ENCODE measurements at places on chromosomes 3 and 15.

DNA sequence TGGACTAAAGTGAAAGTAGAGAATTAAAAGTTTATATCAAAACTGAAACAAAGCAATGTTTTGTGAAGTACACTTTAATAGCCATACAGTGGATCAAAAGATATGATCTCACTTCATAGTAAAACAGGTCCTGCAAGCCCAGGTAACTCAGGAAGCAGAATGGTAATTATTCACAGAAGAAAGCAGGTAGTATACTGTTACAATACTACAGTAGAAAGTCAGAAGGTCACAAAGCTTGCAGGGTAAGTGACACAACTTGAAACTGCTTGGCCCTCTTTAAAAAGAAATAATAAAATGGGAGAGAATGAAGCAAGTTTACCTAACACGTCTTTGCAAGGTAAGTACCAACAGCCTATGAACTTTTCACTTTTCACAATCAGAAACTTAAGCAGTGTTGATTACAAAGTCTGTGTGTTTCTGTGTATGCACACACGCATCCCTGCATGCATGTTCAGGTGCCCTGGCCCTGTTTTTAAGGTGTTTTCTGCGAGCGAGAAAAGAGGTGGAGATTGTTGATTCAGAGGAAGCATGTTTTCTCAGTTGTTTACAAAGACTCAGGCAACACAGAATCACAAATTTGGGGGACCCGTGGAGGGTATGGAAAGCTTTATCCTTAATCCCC is at the start of gene NAALADL2:
NAALADL2 (plus strand) TSS at position 221 of the 622 bp plus-strand sequence.
- DNase-seq, result no peak

GRCh38 chr15:77901251-77901881 is 176.1 kb downstream of the TBC1D2B start:
- no peak for DNase-seq

GRCh38 chr3:2303566-2303965 is 204.9 kb downstream of the CNTN4 start:
- no peak for DNase-seq

- DNase-seq, result no peak
Observed at GRCh38 chr3:12974819-12975218, 98.4 kb downstream of the IQSEC1 start.

DNA sequence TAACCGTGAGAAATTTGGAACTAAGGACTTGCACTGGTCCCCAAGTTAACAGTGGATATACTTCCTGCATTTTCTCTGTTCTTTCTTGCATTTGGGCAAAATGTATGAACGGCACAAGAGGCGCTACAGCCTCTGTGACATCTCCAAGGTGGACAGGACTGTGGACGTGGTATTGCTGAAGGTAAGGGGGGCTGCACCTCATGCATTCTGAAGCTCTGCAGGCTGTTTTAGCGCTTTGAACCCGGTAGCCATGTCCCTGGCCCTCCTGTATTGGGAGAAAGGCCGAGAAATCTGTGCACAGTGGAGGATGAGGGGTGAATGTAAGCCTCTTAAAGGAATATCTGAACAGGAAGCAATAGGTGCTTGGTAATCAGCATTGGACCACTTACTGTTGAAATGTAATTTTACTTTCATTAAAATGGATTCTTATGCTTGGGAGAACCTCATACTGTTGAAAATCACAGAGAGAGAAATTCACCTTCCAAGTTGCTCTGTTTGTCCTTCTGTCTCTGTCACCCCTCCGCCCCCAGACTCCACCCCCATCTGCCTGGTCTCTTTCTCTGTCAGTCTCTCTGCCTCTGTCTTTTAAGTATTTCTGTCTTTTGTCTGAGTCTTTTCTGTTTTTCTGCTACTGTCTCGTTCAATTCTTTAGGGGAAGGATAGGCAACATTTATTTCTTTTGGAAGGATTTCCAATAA is 174.6 kb downstream of the KLHL25 start:
- DNase-seq, result no peak

GRCh38 chr3:128844502-128844901 is 34.9 kb upstream of the ACAD9 start:
- no peak for DNase-seq

DNA sequence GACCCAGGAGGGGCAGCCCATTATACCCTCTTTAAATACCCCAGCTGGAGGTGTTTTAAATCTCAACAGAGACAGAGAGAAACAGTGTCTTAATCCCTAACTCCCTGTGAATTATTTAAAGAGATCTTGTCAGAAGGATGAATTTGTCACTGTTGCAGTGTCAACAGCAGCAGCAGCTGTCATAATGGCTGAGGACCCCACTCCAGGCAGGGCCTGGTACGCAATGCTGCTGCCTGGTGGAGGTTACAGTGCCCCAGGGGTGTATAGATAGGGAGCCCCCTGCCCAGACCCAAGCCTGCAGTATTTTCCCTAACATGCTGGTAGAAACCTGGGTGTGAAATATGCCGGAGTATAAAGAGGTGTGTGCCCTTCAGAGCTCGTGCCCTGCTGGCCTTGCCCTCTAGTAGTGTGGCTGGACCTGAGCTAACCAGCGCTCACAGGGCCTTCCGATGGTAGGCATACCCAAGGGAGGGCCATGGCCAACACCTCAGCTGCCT is 143.0 kb downstream of the EPHB1 start:
- no peak for DNase-seq

GRCh38 chr3:44957986-44958385 is 18.0 kb downstream of the ZDHHC3 start:
- DNase-seq, result no peak

- DNase-seq, result no peak
Observed at GRCh38 chr3:171260899-171261298, 199.3 kb downstream of the TNIK start.

DNA sequence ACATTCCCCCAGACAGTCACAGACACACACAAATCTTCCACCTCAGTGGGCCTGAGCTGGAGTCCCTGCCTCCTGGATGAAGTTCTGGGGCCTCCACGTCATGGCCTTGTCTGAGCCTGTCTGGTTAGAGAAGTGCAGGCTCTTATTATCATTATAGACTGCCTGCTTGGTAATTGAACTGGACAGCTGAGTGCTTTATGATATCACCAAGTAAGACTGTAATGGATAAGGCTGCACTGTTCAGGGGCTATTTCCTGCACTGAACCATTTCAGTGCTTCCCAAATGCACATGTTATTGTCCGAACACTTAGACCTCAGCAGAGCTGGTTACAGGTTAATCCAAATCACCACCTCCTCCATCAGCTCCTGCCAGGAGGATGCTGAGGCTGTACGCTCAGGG is 8.7 kb upstream of the ST6GAL1 start:
- DNase-seq, result no peak

GRCh38 chr3:29454161-29454611 is 173.3 kb downstream of the RBMS3 start:
- DNase-seq, result no peak

GRCh38 chr3:70358978-70359580 is 46.6 kb upstream of the MDFIC2 start:
- no peak for DNase-seq

DNA sequence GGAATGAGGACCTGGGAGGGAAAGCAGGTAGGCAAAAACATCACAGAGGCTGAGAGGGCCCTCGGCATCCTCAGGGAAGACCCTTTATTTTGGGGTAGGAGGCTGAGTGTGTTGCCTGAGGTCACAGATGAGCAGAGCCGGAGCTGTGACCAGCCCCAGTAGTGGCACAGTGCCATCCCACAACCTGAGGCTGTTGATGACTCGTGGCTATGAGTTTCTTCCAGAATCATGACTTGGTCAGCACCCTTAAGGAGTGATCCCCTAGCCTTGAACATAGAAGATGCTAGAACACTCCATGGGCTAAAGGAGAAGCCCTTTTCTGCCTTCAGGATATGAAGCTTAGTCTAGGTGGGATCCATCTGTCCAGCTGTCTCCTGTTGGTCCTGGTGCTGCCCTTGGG is 19.5 kb upstream of the CXCR6 start:
- DNase-seq, result no peak

DNA sequence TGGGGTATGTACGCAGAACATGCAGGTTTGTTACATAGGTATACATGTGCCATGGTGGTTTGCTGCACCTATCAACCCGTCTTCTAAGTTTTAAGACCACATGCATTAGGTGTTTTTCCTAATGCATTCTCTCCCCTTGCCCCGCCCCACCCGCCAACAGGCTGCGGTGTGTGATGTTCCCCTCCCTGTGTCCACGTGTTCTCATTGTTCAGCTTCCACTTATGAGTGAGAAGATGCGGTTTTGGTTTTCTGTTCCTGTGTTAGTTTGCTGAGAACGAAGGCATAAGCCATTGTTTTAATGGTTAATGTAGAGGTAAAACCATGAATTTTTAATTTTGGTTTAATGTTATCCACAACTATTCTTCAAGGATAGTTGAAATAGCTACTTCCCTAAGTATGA is 346.8 kb upstream of the EPHA6 start:
- DNase-seq, result no peak

- no peak for DNase-seq
Observed at GRCh38 chr3:151383111-151383510, 1.4 kb downstream of the P2RY12 start.

DNA sequence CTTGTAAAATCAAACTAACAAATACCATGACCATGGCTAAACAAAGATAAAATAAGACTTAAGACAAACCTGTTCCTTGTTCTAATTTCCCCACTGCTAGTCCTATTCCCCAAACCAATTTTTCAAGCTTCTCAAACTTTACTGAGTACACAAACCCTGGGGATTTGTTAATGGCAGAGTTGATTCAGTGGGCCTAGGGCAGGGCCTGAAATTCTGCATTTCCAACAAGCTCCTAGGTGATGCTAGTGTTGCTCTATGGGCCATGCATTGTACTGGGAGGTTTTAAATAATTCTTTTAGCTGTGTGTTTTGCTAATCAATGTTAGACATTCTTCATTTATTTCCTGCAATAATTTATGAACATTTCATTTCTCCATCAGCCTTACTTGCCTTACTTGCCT is 13.3 kb upstream of the CCR9 start:
- no peak for DNase-seq

- no peak for DNase-seq
Observed at GRCh38 chr15:53835309-53835708, 75.8 kb upstream of the WDR72 start.

GRCh38 chr3:156455839-156456238 is 99.1 kb downstream of the SSR3 start:
- no peak for DNase-seq

GRCh38 chr3:98906230-98906629 is 4.7 kb upstream of the DCBLD2 start:
- no peak for DNase-seq

DNA sequence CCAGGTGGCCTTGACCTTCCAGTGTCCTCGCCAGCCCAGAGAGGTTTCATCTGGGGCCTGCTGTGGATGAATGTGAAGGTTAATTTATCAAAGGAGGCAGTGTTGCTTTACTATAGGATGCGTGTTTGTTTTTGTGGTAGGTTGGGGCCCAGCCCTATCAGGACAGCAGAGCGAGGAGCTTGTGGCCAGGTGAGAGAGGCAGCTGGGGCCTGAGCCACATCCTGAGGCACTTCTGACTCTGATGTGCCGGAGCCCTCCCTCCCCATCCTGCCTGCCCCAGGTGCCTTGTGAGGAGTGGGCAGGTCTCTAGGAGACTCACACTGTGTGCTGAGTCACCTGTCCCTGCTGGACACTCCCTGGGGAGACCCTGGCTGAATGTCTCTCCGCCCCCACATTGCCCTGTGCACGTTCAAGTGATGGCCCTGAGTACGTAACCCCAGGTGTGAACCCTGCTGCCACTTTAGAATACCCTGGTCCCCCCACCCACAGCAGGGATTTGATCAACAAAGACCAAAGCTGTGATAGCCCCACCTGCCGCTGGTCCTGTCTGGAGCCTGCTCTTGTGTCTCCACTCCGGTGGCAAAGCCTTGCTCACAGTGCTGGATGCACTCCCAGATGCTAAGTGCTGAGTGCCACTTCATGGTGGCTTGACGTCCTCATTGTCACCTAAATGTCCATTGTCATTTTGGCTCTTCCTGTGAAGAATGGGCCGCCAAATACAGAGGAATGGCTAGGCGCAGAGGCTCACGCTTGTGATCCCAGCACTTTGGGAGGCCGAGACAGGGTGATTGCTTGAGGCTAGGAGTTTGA is 16.0 kb downstream of the FBLN2 start:
- no peak for DNase-seq

GRCh38 chr15:68196445-68197169 is 8.5 kb downstream of the CALML4 start:
- DNase-seq, result no peak

DNA sequence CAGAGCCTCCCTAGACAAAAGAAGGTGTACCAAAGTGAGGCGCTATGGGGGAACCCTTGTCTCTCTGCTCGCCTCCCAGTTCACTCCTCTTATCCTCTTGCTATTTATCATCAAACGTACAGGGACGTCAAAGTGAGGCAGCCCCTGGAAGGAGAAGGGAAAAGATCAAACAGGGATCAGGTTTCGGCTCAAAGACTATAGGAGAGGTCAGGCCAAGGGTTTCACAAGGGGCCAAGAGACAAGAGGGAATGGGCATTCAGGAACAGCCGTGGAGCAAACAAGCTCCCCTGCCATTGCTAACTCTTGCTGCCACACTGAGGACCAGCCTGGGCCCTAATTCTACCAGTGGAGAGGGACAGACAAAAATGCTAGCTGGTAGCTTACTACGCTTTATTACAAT is 168.7 kb downstream of the GREM1 start:
- no peak for DNase-seq

- DNase-seq, result no peak
Observed at GRCh38 chr15:82737975-82738374, 28.3 kb upstream of the AP3B2 start.

- no peak for DNase-seq
Observed at GRCh38 chr3:52794612-52795099, at the start of gene ITIH3. Gene ITIH3 (plus strand): TSS chr3:52794796. CDS start chr3:52794804, 8 bp downstream.

- no peak for DNase-seq
Observed at GRCh38 chr3:128073807-128074206, 21.6 kb downstream of the SEC61A1 start.

DNA sequence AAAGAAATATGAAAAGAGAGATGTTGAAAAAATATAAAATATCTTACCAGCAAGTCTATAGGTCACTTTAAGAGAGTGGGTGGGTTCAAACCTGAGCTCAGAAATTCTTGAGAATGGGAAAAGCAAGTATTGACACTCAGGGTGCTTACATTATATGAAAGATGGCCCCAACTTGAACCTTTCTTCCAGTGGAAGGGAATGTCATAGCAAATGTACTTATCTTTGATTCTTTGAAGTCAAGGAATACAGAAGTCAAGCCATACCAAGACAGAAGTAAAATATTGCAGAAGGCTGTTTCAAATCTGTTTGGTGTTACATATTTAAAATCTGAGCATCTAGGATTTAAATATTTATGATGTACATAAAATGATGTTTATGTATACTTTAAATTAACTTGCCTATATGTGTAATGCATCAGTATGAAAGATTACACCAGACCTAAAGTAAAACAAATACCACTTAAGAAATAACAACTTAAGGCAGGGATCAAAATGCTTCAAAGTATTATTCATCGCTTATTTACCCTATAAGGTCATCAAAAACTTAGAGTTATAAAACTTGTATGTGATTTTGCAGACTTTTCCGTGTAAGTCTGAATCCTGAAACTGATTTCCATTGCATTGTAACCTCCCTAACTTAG is 8.7 kb downstream of the MME start:
- DNase-seq, result no peak

DNA sequence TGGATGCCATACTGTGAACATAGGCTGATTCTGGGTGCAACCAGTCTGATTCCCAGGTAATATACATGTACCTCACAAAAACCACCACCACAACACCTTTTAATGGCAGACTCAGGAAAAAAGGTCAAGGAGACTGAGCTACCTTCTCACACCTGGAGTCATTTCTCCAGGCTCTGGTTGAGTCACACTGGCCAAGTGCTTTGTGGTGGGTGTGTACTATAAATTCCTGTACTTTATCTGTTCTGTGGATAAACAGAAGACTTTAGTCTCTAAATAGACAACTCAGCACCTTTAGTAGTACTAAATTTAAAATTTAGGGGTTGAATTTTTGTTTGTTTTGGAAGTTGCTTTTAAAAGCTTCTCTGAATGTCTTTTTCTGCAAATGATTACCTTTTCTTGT is 46.7 kb downstream of the TOP2B start:
- DNase-seq, result no peak
